ENCODE measurements at places on chromosomes 5 and 9. TPM values are rescaled to one million over a fixed set of nuclear protein-coding genes. Genes with fewer than 3 reads are reported as not detected.

The HK3 gene
- polyA plus RNA-seq, result 0.02 TPM

The PCDHB9 gene
- polyA plus RNA-seq, result 2.4 TPM

The TYRP1 gene
- polyA plus RNA-seq, result not detected

The LECT2 gene
- polyA plus RNA-seq, result 0.60 TPM

The RASGEF1C gene
- not detected for polyA plus RNA-seq

The CATSPER3 gene
- 0.37 TPM for polyA plus RNA-seq

The TMEM232 gene
- polyA plus RNA-seq, result 1.2 TPM

The CHMP5 gene
- 88.3 TPM for polyA plus RNA-seq

The MARVELD2 gene
- 0.07 TPM for polyA plus RNA-seq

The DNAI1 gene
- polyA plus RNA-seq, result 0.55 TPM

The NRG2 gene
- polyA plus RNA-seq, result 3.7 TPM

The FRRS1L gene
- polyA plus RNA-seq, result 3.7 TPM

The TBCA gene
- polyA plus RNA-seq, result 142 TPM

Measured in SK-N-SH (cell line).